ENCODE measurements at places on chromosomes 4 and X.

DNA sequence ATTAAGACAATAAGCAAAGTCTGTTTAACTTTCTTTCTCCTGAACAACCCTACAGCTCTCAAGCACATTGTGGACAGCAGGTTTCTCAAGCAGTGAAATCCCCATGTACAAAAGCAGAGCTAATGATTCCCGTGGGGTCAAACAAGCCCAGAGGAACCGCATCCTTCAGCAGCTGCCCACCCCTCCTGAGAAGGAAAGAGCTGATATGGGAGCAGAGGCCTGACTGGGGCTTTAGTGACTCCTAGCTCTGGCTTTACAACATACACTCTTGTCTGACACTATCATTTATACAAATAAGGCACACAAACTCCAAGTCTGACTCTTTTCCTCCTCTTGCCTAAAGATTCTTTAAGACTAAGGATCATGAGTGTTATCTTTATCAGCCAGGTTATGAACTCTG lies 32.8 kb downstream of the HDAC8 start:
- no peak for DNase-seq

GRCh38 chrX:17656035-17656418 lies 81.3 kb upstream of the SCML1 start:
- no peak for DNase-seq

DNA sequence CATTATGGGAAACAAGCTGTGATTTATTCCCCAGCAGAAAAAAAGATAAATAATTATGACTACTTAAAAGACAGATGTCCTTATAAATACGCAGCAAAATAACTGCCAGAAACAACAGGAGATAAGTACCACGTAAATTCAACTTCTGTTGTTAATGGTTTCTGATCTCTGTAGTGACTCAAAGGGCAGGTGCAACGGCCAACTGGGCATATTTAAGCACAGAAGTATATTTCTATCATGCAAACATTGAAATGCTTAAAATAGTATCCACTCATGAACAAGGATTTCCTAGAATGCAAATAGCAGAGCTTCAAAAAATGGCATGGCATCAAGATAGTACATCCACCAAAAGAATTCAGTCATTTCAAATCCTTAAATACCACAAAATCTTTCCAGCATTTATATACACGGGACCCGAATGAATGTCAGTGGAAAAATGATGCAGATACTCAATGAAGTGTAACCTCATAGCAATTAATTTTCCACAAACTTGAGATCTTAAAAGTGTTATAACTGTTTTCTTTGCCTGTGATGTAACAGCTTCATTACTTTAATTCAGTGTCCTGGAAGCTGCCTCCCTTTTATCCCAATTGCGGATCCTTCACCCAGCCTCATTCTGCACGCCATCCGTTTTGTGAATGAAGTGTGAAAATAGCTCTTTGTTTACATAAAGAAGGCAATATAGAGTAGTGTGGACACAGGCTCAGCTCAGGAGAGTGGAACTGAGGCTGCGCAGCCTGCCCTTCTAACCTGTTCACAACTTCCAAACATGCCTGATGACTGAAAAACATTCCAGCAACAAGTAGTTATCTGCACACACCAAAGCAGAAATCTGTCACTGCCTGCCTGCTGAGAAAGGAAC lies 10.2 kb downstream of the PDGFC start:
- no peak for DNase-seq

DNA sequence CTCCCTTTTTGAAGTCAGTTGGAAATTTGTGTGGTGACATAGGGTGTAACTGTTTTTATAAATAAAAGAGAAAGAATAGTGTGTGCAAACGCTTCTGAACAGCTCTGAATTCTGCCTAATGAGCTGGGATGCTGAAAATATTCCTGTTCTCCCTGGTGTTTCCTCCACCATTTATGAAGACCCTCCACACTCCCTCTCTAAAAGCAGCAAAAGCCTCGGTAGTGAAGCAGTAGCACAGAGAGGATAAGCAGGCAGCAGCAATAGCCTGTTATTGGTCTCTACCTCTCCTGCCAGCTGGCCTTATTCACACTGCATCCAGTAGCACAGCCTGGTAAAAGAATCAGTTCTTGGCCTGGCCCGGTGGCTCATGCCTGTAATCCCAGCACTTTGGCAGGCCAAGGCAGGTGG lies 406.1 kb downstream of the IQCM start:
- no peak for DNase-seq

DNA sequence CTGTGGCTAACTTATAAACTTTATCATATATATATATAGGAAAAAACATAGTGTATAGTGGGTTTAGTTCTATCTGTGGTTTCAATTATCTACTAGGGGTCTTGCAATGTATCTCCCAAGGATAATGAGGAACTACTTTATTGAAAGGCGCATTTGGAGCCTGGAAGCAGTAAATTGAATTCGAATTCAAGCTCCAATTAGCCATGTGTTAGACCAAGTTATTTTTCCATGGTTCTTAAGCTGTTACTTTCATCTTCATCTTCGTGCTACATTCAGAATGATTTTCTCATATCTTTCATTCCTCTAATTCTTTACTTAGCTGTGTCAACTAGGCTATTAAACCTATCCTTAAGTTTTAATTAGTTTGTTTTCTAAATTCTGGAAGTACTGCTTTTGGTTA lies 27.2 kb upstream of the MANBA start:
- no peak for DNase-seq

- DNase-seq = no peak
Observed at GRCh38 chrX:122572461-122572860, 611.6 kb upstream of the GRIA3 start.

GRCh38 chr4:21139327-21139726 lies 439.1 kb downstream of the PACRGL start:
- DNase-seq = no peak

GRCh38 chr4:16082041-16082425 lies 1.8 kb downstream of the PROM1 start:
- no peak for DNase-seq

DNA sequence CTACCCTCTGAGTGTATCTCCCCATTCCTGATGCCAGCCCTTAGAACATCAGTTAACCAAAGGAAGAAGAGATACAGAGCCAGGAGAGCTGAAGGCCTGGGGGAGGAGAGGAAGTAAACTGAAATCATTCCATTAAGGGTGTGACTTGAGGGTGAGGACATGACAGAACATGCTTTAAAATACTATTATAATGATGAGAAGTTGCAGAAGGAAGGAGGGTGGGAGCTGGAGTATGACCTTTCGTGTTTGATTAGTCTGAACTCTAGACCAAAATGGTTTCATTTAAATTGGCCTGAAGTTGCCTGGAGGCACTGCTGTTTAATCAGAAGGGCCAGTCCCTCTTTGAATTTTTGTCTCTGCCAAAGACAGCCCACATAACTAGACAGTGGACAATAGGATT lies 11.4 kb downstream of the INTS6L start:
- no peak for DNase-seq

DNA sequence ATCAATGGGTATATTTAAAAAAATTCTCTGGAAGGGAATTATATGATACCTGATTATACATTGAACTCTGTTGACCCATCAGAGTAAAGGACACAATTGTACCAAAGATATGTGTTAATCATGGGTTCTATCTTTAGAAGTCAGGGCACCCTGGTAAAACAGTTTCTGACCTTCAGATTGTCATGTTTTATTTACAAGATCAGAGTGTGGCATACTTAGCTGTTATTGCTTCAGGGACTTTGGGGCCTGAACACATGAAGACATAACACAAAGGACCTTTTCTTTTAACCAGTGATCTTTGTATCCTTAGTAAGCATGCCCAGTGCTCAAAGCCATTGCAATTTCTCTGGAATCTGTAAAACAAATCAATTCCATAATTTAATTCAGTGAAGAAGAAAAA lies 204.8 kb upstream of the RPS6KA3 start:
- DNase-seq = no peak

GRCh38 chr4:107744532-107744931 lies 24.5 kb upstream of the PAPSS1 start:
- no peak for DNase-seq

GRCh38 chr4:182212211-182212761 lies 30.9 kb upstream of the TENM3 start:
- DNase-seq = peak; percentile 67

DNA sequence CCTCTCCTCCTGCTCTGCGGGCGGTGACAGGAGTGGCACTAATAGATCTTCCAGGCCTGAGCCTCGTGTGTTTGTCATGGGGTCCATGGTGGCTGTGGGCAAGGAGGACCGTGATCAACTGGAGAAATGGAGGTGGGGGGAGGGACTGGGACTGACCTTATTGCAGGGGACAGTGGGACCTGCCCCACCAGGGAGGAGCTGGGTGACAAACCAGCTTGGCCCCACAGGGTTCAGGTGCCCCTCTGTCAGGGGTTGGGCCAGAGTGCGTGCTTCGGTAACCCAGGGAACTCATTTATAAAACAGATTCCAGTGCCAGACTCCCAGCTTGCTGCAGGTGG lies 366.5 kb downstream of the BCOR start:
- DNase-seq = no peak

DNA sequence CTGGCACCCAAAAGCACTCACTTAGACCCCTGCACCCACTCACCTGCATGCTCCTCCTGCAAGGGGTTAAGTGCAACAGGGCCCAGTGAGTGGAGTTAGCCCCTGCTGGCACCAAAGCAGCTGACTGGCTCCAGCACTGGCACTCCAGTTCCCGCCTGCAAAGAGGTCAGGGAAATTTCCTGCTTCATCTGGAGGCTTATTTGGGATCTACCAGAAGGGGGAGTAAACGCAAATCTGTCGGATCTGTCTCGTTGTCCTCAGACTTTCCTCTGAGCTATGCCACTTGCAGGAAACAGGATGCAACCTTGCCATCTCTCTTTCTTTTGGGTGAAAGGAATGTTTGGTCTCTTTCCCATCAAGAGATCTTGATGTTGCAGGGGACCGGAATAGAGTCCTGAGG lies 435.6 kb downstream of the PCDH10 start:
- no peak for DNase-seq

GRCh38 chrX:49930039-49930438 lies 7.6 kb downstream of the CLCN5 start:
- DNase-seq = no peak

GRCh38 chr4:8642651-8643321 lies 50.2 kb downstream of the CPZ start:
- peak; percentile 10 for DNase-seq

GRCh38 chr4:108166441-108167315 lies 2.1 kb downstream of the LEF1 start:
- no peak for DNase-seq

DNA sequence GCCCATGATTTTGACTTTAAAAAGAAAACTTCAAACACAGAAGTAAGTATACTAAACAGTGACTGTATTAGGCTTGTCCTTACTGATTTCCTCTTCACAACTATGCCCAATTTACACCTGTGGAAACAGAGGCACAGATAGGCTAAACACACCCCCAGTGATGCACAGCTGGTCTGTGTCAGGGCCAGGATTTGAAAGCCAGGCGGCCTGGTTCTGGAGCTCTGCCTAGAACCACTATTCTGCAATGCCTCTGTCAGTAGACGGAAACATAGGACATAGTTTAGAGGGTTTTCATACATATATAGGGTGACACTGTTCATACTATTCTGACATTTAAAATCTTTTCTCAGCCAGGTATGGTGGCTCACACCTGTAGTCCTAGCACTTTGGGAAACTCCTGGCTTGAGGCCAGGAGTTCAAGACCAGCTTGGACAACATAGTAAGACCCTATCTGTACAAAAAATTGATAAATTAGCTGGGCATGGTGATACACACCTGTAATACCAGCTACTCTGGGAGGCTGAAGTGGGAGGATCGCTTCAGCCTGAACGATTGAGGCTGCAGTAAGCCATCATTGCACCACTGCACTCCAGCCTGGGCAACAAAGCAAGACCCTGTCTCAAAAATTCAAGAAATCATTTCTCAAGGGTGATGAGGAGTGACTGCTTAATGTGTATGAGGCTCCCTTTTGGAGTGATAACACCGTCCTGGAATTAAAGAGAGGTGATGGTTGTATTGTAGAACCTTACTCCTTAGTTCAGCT lies 23.0 kb upstream of the CBR4 start:
- DNase-seq = no peak

GRCh38 chrX:51697397-51697796 lies 12.9 kb upstream of the CENPVL1 start:
- DNase-seq = no peak

DNA sequence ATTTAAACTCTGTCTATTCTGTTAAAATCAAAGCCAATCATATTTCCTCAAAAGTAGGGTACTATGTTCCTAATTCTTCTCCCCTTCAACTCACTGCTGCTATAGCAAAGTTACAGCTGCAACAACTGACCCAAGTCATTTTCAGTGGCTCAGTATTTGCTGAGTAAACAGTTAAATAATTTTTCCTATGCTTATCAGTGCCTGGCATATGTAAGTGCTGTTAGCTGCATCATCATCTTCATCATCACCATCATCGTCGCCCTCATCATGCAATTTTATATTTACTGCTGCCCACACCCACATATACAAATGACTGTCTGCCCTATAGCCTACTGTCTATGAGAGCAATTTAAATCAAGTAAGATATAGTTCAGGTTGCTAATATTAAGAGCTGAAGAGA lies 21.9 kb downstream of the COQ2 start:
- DNase-seq = no peak

- no peak for DNase-seq
Observed at GRCh38 chrX:40465735-40466551, 114.8 kb upstream of the ATP6AP2 start.

GRCh38 chr4:86657910-86658309 lies 63.8 kb downstream of the PTPN13 start:
- no peak for DNase-seq

- no peak for DNase-seq
Observed at GRCh38 chrX:124332481-124333424, at the start of gene TEX13D. Gene TEX13D, plus strand, starts transcription at chrX:124332660. Its CDS starts 258 bp downstream, at chrX:124332918.

GRCh38 chr4:140777386-140777785 lies 21.2 kb upstream of the TBC1D9 start:
- no peak for DNase-seq

GRCh38 chrX:19627533-19627932 lies 112.2 kb upstream of the MAP3K15 start:
- no peak for DNase-seq

DNA sequence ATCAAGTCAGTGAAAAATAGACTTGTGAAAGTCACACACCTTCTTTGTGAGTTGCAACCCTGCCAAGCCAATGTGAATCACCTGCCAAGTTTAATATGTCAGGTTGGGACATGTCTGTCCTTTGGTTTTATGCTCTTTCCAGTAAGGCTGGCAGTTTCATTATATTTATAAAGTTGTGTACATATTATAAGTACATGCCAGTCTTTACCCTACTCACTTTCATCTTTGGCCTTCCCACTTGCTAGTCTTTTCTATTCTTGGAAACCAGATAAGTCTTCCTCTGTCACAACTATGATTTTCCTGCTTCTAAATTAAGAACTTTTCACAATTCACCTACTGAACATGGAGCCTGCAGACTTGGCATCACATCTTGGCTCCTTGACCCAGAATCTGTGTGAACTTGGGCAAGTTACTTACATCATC lies 680.7 kb upstream of the BOD1L1 start:
- no peak for DNase-seq

DNA sequence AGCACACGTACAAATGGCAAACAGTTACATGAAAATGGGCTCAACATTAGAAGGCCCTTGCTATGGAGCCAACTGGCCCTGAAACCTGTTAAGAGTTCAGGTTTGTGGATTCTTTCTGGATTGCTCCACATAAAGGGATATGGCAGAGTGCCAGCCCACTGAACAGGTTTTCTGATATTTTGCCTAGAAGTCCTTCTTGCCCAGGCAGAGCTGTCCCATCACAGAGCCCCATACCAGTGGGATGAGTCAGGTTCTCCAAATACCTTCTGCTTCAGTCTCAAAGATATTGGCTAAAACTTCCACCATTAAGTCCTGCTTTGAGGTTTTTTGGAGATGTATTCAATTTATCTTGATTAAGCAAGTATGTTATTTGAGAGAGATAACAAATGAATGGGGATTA lies 146.8 kb upstream of the IL1RAPL2 start:
- no peak for DNase-seq

All from lower lobe of right lung (tissue), 2 donors.